ENCODE measurements at places on chromosomes 7 and 10. TPM values are rescaled to one million over a fixed set of nuclear protein-coding genes. Genes with fewer than 3 reads are reported as not detected.

RPEL1 gene
- total RNA-seq = not detected

DNA sequence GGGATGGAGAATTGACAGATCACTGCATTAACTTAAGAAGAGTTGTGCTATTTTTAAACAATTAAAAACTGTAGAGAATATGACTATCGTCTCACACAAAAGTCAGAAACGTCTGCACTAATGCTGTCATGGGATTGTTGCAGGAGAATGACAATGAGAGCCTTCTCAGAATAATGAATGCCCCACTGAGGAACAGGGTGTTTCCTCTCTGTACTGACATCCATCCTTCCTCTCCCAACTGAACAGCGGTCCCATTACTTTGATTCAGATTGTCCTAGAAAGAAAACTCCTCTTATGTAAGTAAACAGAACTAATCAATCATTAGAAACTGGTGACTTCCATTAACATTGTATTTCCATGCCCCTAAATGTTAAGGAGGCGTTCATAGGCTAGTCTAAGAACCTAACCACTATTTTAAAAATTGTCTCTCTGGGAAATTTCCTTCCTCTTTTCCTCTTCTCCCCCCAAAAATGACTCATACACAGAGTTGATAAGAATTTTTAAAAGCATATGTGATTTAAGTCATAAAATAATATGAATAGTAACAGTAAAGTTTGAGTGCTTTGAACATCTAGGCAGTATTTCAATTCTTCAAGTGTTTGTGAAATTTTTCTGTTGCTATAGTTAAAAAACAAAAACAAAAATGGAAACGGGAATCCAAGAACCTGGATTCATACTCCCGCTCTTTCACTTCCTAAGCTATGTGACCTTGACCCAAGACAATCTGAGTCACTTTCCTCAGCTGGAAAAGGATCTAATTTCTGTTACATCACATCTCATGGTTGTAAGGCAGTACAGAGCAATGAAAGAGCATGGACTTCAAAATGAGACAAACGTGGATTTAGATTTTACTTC, 12.7 kb upstream of the MACC1 start:
- peak; percentile 74 for DNase-seq

GRCh38 chr7:27410812-27411544, 168.4 kb downstream of the EVX1 start:
- no peak for DNase-seq

GPR85 gene
- total RNA-seq = 0.61 TPM

- no peak for DNase-seq
Measured at GRCh38 chr10:44835300-44835699, 75.8 kb upstream of the TMEM72 start.

- no peak for DNase-seq
Measured at GRCh38 chr7:2141021-2141410, 91.7 kb downstream of the MAD1L1 start.

GRCh38 chr7:150446288-150446938, 4.0 kb upstream of the GIMAP8 start:
- no peak for DNase-seq

- no peak for DNase-seq
Measured at GRCh38 chr7:68547799-68548198, 1050.5 kb upstream of the AUTS2 start.

- peak; percentile 74 for DNase-seq
Measured at GRCh38 chr7:123643495-123644441, 11.9 kb upstream of the LMOD2 start.

DNA sequence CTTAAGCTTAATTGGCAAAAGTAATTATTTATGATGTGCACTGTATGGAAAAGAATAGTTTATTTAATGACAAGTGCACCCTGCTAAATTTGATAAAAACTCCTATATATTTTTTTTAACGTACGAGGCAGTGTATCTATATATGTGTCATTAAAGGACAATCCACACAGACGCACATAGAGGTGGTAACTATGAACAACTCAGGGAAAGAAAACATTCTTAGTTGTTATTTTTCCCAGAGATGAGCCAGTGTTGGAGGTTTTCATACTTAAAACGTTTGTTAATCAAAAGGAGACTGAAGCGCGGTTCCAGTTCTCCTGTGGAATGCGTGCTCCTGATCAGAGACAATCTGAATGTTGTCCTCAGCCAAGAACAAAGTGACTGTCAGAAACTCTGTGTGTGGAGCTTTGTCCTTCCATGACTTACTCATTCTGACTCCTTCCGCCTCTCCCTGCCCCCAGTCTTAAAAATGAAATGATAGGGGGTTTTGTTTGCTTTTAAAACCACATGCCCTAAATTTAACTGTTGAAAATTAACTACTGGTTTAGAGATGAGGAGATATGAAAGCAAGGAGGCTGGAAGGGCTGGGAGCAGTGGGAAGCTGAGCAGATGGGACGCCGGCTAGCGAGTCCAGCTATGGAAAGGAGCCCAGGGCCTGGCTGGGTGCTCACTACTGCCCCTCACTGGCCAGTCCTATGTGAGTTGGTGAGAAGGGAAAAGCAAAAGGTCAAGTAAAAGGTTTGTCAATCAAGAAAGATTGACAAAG, 99.6 kb downstream of the SVIL start:
- DNase-seq = no peak

DNA sequence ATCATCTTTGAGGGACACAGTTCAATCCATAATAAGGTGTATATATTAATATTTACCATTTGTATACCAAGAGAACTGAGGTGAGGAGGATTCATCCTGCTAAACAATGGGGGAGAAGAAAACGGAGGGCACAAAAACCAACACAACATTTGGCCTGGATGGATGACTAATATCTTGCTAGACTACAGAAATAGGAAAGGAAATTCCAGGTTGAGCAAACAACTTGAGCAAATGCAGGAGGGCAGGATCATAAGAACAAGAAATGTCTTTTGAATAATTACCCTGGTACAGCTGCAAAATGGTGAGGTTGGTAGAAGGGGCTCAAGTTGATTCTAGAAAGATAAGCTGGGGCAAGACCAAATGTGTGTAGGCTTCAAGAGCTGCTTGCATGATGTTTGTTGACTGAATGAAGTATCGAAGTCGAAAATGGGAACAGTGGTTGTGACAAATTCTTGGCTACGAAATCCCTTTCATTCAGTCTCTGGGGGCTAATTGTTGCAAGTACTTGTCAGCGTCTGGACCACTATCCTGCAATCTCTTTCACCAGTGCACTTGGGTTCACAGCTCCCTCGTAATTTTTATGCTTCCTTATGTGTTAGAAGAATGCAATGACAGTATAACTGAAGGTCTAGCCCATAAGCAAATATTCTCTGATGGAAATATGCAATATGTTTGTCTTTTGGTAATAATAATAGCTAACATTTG, 176.2 kb downstream of the PTEN start:
- DNase-seq = peak; percentile 53

GRCh38 chr10:70901276-70901878, 13.0 kb upstream of the PCBD1 start:
- no peak for DNase-seq

GRCh38 chr7:5282543-5283316, at the start of gene SLC29A4:
Gene SLC29A4, plus strand, starts transcription at chr7:5282943. Its CDS starts 4,874 bp downstream, at chr7:5287817.
- DNase-seq = no peak

DNA sequence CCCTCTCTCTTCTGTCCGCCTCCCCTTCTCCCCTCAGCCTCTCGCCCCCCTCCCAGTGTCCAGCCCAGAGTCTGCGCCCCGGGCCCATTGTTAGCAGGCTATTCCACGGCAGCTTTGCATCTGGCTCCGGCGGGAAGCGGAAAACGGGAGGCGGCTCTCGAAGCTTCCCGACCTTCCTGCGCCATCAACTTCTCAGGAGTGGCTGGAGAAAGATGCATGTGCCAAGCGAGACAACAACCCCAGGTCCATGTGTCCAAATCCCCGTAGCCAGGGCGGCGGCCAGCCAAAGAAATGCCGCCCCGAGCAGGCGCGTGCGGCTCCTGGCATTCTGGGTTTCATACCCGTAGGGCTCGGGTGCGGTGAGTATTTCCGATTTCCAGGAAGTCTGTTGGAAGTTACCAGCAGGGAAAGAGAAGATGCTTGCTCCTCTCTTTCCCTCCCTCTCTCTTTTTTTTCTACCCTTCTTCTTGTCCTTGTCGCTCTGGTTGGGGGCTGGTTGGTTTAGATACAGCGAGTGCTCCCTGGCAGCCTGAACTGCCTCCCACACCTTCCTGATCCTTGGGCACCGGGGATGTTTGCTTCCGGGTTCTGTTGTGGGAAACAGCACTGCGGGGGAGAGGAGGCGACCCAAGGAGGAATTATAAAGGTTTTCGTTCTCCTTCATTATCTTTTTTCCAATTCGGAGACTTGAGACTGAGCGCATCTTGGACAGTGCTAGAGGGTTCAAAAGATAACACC, 1.2 kb upstream of the HOXA2 start:
- DNase-seq = peak; percentile 53

FEZF1 gene
- total RNA-seq = not detected

GRCh38 chr7:49926720-49927119, 153.3 kb downstream of the VWC2 start:
- no peak for DNase-seq

LRRTM3 gene
- total RNA-seq = not detected

DNA sequence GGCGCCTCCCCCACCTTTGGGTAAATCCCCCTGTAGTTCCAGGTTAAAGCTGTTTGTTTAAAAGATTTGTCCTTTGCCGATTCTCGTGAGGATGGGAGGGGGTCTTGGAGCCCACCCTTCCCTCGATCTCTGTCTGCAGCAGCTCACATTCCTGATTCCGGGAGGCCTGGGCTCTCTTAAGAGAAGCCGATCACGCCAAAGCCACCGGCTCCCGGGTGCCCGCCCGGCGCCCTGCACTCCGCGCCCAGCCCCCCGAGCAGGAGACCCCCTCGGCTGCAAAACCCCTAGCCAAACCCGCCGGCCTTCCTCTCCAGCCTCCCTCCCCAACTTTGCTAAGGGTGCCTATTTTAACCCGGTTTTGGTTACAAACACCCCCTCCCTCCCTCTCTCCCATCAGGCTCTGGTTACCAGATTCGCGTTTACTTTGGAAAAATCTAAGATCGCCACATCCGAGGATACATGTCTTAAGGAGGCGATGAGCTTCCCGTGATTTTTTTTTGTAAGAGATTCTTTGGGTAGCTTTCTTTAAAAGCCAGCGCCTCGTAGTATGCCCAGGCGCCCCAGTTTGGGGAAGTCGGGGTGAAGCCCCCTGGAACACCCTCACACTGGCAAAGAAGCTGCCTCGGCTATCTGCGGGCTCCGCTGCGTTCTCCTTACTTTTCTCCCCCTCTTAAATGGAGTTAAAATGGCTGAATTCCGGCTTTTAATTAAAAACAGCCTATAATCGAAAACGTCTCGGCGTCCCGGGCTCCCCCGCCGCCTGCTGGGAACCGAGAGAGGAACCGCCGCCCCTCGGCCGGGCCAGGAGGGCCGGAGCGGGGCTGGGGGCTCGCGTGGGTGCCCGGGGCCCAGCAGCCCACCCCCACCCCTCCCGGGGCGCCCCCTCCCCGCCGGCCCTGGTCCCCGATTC, 983 bp downstream of the TNRC18 start:
- DNase-seq = peak; percentile 44

TMEM225B gene
- 0.96 TPM for total RNA-seq

DCLRE1A gene
- total RNA-seq = 9.2 TPM

GRCh38 chr10:96074776-96075175, 31.4 kb downstream of the CCNJ start:
- no peak for DNase-seq

NT5C3A gene
- total RNA-seq = 35.4 TPM

DNA sequence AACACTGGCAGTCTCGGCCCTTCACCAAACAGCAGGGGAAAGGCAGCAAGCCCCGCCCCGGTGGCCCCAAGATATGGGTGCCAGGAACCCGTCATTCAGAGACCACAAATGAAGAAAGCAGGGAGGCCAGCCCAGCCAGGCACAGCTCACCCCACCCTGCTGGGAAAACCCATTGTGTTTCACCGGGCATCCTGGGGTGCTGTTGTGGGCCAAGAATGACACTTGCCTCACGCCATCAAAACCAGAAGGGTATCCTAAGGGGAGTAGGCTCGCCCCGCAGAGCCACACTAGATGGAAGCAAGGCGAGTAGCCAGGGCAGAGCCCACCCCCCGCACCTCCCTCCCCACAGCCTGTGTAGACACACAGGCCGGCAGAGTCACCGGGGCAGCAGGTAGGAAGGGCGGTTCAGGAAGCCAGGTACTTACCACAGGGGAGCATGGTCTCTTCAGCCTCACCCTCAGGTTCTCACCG, 72.5 kb upstream of the KCNMA1 start:
- DNase-seq = no peak

DNA sequence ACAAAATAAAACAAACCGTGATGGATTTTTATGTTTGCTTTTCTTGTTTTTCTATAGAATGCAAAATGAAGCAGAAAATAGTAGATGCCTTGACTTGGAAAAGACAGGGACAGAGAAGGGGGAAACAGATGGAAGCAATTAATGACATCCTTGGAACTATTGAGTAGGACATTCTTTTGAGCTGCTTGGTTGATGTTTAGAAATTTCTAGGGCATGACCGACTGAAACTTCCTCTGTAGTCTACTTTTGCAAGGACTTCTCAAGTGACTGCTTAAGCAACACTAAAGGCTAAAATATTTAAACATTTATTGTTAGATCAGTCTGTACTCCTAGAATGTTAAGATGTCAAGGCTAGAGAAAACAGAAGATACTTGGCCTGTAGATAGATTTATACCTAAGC, 49.4 kb downstream of the VCL start:
- no peak for DNase-seq

- DNase-seq = peak; percentile 31
Measured at GRCh38 chr7:43501870-43502269, 81.0 kb upstream of the STK17A start.

RET gene
- total RNA-seq = not detected

MMD2 gene
- not detected for total RNA-seq

GRCh38 chr10:62926407-62926806, 110.2 kb upstream of the EGR2 start:
- no peak for DNase-seq

DNA sequence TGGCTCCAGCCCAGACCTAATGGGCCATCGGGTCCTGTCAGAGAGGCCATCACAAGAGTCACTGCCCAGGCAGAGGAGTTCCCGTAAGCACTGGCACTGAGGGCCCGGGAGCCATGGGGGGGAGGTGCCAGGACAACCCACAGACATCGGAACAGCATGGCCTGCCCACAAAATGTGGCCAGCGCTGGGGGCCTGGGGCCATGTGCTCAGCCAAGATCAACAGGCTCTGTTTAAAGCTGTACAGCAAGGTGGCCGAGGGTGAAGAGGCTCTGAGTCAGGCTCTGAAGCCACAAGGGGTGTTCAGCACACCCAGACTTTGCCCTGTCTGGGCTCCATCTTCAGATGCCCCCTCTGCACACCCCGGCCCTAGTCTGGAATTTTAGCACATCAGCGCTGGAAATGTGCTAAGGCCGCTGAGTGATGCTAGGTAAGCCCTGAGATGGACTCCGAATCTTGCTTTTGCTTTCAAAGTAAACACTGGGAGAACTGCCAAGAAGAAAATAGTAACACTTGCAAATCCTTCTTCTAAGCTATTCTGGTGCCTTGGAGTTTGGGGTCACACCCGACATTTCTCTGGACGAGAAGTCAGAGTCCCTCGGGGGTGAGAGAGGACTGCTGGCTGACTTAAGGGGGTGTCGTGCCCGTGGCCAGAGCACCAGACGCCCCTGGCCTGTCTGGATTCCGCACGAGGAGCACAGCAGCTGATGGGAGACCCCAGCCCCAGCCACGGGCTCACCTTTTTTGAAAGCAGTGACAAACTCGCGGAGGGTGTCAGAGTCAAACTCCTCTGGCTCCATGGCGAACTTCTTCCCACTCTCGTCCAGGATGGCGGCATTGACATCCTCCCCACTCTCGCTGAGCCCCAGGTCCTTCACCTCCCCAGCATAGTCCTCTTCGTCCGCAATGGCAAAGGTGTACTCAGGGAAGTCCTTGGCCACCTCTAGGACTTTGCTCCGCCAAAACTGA, 23.6 kb downstream of the PDIA4 start:
- no peak for DNase-seq

NFE2L3 gene
- 2.2 TPM for total RNA-seq

GHRHR gene
- total RNA-seq = not detected

LRRC4 gene
- not detected for total RNA-seq

TEX36 gene
- not detected for total RNA-seq
